ENCODE measurements at places on chromosomes 5 and 9. TPM values are rescaled to one million over a fixed set of nuclear protein-coding genes. Genes with fewer than 3 reads are reported as not detected.

The BHMT2 gene
- not detected for total RNA-seq

DNA sequence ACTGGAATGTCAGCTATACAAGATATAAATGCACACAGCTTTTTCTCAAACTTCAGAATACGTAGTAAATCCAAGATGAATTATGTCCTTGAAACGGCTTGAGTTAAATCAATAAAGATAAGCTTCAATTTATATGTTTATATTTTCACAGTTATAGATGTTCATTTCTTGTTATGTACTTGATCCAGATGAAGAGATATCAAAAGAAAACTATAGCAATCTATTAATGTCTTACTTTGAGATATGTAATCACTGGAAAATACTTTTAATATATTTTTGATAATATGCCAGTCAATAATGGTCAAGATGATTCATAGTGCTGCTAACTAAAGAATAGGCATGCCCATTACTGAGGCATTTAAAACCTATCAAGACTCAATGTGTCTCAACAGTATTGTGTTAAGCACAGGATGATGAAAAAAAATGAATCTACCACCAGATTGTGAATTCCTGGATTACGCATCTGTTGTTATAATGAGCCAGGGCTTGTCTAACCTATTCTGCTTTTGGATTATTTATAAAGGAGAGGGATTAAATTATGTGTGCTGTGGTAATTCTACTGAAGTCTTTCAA, 372.6 kb upstream of the PRR16 start:
- DNase-seq: no peak

The NUDT12 gene
- total RNA-seq: 2.8 TPM

The AQP7 gene
- total RNA-seq: not detected

The WASHC1 gene
- total RNA-seq: 39.6 TPM

DNA sequence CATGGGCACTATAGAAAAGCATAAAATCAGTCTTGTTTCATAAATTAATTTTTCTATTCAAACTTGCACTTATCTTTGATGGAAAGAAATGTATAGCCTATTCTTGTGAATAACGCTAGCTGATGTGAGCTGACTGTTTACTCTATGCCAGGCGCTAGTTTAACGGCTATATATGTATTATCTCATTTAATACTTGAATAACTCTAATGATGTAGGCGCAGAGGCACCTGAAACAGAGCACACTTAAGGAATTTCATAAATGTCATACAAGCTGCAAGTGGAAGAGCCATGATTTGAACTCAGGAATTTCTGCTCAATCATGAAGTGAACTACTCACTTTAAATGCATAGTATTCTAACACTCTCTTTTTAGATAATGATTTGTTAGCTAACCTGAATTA, 551.8 kb downstream of the PDE4D start:
- DNase-seq: no peak

- no peak for DNase-seq
Measured at GRCh38 chr5:151670083-151670686, 16.5 kb downstream of the SPARC start.

GRCh38 chr5:121462441-121462840, 389.2 kb upstream of the FTMT start:
- DNase-seq: no peak

GRCh38 chr9:19378647-19379046, 1.4 kb downstream of the RPS6 start:
- no peak for DNase-seq

- DNase-seq: no peak
Measured at GRCh38 chr5:151751593-151751992, 6.8 kb downstream of the ATOX1 start.

DNA sequence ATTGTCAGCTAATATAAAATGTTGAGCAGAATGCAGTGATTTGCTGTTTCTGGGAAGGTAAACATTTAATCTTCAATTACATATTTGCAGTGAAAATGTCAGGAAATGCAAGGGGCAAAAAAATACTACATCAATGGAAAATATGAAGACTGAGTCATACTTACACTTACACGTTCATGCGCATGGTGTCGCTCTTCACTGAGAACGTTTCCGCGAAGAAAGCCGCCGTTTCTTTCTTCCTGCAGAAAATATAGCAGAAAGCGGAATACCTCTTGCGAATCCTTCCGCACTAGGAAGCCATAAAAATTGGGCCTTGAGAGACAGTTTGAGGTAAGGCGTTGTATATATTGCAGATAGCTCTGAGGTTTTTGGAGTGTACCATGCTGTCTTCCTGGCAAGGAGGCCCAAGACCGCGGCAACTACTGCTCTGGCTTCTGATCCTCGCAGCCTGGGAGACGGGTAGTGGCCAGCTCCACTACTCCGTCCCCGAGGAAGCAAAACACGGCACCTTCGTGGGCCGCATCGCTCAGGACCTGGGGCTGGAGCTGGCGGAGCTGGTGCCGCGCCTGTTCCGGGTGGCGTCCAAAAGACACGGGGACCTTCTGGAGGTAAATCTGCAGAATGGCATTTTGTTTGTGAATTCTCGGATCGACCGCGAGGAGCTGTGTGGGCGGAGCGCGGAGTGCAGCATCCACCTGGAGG, at the start of gene PCDHA13:
PCDHA13 (plus strand) TSS at position 236 of the 702 bp plus-strand sequence; CDS start at position 381, 145 bp downstream.
- no peak for DNase-seq

GRCh38 chr9:72790989-72791388, 161.9 kb downstream of the ALDH1A1 start:
- DNase-seq: no peak

The FBLL1 gene
- total RNA-seq: not detected

The HAVCR2 gene
- 4.5 TPM for total RNA-seq

DNA sequence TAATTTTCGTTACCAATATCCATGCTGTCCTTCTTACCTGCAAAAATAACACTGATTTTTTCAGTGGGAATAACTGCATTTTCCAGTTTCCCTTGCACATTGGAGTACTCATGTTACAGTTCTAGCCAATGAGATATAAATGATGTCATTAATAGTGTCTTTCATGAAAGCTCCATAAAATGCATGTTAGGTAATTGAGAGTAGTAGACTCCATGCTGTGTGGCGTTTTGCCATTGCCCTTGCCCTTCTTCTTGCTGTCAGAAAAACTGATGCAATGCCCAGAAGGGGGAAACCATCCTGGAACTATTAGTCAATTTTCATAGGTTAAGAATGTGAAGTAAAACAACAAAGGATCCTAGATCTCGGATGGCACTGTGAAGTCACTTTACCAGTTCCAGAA, 1765.3 kb downstream of the EFNA5 start:
- no peak for DNase-seq

- no peak for DNase-seq
Measured at GRCh38 chr9:1236061-1236460, 185.9 kb downstream of the DMRT2 start.

The AGXT2 gene
- total RNA-seq: not detected

DNA sequence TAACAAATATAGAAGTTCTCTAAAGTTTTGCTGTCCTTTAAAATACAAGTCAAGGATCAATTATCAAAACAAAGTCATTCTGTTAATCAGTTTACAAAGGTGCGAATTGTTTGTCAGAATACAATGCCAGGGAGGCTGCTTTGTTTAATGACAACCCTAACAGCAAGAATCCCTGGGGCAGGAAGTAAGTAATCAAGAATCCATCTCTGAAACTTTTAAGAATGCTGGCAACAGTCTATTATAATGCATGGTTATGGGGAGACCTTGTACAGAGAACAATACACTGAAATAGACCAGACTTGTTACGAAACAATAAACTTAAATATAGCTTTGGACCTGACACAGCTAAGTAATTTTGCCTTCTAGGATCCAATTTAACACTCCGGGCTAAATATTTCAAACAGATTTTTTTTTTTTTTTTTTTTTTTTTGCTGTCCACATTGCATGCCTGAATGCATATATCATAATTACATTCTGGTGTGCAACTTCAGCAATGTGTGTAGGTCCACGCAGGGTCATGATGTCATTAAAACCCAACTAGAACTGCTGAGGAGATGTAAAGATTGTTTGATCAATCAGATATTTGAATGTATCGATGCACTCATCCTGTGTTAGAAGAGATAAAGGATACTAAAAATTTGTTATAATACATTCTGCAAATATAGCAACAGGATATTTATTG, 421.3 kb downstream of the CETN3 start:
- DNase-seq: no peak

DNA sequence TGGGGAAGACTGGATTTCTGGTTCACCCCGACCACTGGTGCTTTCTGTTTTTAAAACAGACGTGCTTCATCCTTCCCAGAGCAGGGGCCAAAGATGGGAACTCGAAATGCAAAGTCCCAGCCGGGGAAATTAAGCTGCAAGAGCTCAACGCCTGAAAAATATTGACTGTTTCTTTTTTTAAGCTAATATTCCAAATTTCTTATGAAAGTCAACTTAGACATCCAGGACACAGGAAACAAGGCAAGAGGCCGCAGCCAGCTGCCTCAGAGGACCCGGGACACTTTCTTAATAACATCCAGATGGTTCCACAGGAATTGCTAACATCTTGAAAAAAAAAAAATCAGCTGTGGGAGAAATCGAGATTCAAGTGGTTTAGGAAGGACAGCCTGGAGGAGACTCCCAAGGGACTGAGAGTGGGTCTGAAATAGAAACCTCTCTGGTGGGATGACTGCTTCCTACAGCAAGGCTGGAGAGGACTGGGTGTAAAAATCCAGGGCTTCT, 144.9 kb downstream of the FGF1 start:
- no peak for DNase-seq

- no peak for DNase-seq
Measured at GRCh38 chr5:74056107-74056788, 430.3 kb downstream of the ARHGEF28 start.

GRCh38 chr5:142966121-142966420, 195.9 kb downstream of the ARHGAP26 start:
- no peak for DNase-seq

- peak; percentile 28 for DNase-seq
Measured at GRCh38 chr5:53479590-53480415, 626 bp upstream of the FST start.

The PLCXD3 gene
- total RNA-seq: not detected

DNA sequence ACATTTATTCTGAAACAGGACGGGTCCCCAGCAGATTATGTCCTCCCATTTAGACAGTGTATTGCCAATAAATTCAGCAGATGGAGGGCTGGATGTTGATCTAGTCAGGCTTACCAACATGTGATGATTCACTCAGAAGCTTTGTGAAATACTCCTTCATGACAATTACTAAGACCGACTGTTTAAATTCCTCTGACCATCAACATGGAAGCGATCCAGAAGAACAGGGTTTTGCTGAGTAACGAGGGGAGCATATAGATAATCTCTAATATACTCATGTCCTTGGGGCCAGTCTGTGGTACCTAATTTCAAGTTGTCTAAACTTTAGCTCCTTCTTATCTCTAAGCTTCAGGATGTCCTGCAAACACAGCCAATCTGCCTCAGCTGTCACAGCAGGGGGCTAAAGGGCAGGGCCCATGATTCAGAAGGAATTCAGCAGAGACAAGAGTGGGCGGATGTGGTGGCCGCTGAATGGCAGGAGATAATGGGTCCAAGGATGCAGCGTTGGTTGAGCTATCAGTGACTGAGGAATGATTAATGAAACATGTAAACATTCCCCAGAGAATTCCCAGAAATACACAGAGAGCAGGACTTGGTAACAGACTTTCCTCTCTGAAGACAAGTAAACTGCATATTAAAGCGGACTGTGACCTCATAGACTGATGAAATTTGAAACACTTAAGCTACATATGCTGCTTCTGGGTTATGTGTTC, 109.4 kb downstream of the ANKRD55 start:
- no peak for DNase-seq

DNA sequence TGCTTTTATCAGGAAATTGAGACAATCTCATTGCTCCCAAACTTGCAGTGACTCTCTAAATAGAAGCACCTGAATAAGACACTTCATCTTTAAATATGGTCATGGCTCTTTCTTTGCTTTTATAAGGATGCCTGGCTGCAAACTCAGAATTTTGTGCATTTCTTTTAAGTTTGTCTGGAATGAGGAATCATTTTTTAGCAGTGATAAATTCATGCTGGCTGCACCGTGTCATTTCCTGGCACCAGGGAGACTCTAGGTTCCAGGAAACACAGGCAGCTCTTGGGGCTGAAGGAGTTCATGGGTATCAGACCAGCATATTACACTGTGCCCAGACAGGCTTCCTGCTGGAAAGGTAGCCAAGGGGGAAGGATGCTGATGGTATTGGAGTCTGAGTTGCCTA, 109.9 kb downstream of the NUDT12 start:
- no peak for DNase-seq

- DNase-seq: no peak
Measured at GRCh38 chr5:5101676-5102075, 38.5 kb upstream of the ADAMTS16 start.

The IL4 gene
- total RNA-seq: not detected

DNA sequence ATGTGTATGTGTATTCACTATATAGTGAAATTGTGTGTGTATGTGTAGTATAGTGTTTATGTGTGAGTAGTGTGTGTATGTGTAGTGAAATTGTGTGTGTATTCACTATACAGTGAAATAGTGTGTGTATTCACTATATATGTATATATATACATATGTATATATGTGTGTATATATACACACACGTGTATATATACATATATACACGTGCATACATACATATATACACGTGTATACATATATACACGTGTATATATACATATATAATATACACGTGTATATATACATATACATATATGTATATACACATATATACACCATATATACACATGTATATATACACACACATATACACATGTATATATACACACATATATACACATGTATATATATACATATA, 403.6 kb upstream of the TUSC1 start:
- no peak for DNase-seq

- no peak for DNase-seq
Measured at GRCh38 chr5:14720236-14720923, 55.9 kb downstream of the OTULIN start.

GRCh38 chr9:6955251-6955921, 197.6 kb downstream of the KDM4C start:
- DNase-seq: no peak

- DNase-seq: no peak
Measured at GRCh38 chr9:94277885-94278536, 18.9 kb downstream of the ZNF169 start.

DNA sequence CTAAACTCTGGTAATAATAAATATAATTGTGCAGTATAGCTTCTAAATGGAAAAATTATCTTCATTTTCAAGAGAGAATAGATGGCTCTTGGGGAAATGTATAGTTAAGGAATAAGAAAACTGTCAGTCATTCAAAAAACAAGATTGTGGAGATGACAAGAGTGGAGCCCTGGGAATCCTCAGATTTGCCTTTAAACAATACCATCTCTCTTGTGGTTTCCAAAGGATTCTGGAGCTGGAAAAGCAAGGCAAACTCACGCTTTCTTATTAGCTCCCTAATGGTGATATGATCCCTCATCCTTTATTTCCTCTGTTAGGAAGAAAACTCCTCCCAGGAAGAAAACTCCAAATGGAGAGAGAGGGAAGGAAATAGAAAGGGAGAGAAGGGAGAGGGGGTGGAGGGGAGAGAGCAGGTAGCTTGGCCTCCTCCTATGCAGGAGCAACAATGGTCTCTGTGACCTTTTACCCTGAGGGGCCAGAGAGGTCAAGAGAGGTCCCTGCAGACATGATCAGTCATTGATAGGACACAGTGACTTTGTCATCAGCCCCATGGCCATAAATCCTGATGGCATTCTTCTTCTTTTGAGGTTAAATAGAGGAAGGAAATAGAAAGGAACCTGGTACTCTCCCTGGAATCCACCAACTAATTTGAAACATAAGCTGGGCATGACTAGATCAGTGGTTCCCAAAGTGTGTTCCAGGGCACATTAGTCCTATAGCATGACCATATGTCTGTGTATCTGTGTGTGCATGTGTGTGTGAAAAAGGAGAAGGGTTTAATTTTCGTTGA, 312.2 kb downstream of the ARRDC3 start:
- no peak for DNase-seq

The ARHGEF39 gene
- not detected for total RNA-seq

The DOCK2 gene
- 222 TPM for total RNA-seq
